Activated T-cell treated with anti-CD3 and anti-CD28 coated beads, Interleukin-2, amount 50 U/mL, for 72 hours (primary cell): ENCODE measurements at places on chromosomes 4 and X.

DNA sequence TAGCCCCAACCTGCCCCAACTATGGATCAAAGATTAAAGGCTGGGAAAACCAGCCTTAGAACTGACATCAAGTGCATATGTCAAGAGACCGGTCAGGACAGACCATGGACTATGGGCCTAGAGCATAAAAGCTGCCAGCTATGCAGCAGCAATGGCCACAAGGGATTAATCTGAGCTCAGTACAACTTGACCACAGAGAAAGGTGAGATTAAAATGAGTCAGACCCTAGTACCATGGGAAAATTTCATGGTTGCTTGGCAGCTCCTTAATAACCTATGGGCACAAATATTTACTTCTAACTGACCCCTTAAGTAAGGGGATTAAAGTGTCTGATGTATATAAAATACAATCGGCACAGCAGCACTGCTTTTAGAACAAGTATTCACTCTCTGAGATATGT lies 54.4 kb downstream of the CBR4 start:
- no peak for DNase-seq

DNA sequence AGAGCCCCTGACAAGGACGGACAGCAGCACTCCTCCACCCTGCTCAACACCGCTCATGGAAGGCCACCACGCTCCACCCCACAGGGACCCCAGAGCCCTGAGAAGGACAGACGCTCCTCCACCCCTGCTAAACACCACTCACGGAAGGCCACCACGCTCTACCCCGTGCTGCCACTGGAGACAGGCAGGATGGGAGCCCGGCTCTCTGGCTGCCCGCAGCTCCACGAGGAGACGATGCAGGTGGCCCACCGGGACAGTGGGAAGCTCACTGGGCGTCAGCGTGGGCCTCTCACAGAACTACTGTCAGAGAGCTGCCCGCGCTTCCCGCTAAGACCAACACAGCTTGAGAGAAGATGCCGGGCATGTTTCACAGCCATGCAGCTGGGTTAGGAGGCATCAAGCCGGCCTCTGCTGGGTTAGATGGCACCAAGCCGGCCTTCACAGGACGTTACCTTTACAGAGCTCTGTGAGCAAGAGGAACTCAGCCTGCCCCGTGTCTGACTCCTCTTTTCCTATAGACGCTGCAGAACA lies 20.8 kb downstream of the GAK start:
- DNase-seq, result no peak

- peak; percentile 43 for DNase-seq
Measured at GRCh38 chrX:11770320-11770719, 12.3 kb downstream of the MSL3 start.

GRCh38 chr4:187069398-187069797 lies 345.7 kb upstream of the FAT1 start:
- no peak for DNase-seq

- no peak for DNase-seq
Measured at GRCh38 chrX:153474266-153474665, 3.9 kb upstream of the HAUS7 start.

DNA sequence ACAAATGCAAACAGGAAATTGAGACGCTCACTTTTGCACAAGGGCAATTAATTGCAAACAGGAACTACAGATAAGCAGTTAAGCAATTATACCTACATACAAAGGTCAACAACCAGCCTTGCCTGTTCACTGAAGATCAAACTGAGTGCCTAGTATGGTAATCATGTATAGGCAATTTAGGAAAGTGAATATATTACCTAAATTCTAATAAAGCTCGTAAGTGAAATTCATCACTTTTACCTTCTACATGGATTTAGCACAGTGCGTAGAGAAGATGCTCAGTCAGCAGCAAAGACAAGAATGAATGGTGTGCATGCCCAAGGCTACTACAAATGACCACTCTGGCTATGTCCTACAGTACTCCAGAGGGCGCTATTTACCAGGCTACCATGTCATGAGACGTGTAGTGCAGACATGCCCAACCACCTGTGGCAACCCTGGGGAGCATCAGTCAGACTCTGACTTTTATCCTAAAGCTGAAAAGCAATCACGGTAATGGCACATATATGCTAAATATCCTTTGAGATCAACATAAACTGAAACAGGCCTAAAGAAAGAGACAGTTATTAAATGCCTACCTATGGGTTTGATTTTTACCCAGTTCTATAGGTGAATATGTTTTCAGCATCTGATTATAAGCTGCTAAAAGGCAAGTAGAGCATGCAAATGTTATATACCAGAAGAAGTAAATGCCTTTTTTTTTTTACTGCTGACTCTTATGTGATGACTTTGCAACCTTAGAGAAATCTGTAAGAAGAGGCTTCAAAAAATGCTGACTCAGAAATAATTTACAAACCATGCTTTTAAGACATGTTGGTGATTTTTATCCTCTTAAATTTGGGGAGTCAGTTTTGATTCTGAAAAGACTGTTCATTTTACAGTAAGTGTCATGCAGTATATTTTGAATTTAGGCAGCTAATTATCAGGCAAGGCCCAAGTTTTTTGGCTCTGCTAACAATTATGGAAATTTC lies 178.0 kb downstream of the PPP3CA start:
- DNase-seq, result peak; percentile 65

GRCh38 chr4:134747108-134747805 lies 545.7 kb upstream of the PABPC4L start:
- no peak for DNase-seq

DNA sequence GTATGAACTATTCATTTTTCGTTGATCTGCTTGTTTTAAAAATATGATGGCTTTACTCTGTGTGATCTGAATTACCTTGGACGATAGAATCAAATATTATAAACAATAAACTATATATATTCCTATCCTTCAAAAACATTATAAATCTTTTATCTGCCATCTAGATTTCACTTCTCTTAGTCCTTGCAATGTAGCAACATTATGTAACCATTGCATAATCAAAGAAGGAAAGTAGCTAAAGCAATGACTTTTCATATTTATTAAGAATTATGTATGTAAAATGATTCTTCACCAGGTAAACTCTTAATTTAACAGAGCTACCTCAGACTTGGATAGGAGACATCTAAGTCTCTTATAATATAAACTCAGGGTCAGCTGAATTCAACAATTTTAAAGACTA lies 210.5 kb downstream of the ADAMTS3 start:
- no peak for DNase-seq
